ENCODE measurements at places on chromosomes 3 and 15. TPM values are rescaled to one million over a fixed set of nuclear protein-coding genes. Genes with fewer than 3 reads are reported as not detected.

Gene AGBL1
- not detected for total RNA-seq

Gene ACVR2B
- total RNA-seq = 2.3 TPM

Gene ECE2
- not detected for total RNA-seq

Gene CORO2B
- total RNA-seq = 15.7 TPM

Gene VEPH1
- 34.7 TPM for total RNA-seq

Gene RBMS3
- 58.6 TPM for total RNA-seq

Gene EPHA6
- total RNA-seq = under 0.01 TPM

Gene TERC
- 210 TPM for total RNA-seq

Gene SI
- not detected for total RNA-seq

Gene GPX1
- total RNA-seq = 447 TPM

Gene A4GNT
- total RNA-seq = not detected

Gene SNTN
- not detected for total RNA-seq

Gene MAPKBP1
- total RNA-seq = 20.8 TPM

Gene KIF23
- total RNA-seq = 3.1 TPM

Gene PPARG
- 14.9 TPM for total RNA-seq

Gene LOXL1
- 91.4 TPM for total RNA-seq

Gene LEKR1
- 0.26 TPM for total RNA-seq

All from fibroblast of lung (primary cell).